ENCODE measurements at places on chromosomes 11 and 22. TPM values are rescaled to one million over a fixed set of nuclear protein-coding genes. Genes with fewer than 3 reads are reported as not detected.

GRCh38 chr11:107017104-107017432 lies 1.2 kb downstream of the GUCY1A2 start:
- DNase-seq: peak; percentile 46

GRCh38 chr11:45832811-45833441 lies 14.3 kb upstream of the CRY2 start:
- peak; percentile 21 for DNase-seq

GRCh38 chr11:96097844-96098421 lies 174.0 kb upstream of the MTMR2 start:
- no peak for DNase-seq

DNA sequence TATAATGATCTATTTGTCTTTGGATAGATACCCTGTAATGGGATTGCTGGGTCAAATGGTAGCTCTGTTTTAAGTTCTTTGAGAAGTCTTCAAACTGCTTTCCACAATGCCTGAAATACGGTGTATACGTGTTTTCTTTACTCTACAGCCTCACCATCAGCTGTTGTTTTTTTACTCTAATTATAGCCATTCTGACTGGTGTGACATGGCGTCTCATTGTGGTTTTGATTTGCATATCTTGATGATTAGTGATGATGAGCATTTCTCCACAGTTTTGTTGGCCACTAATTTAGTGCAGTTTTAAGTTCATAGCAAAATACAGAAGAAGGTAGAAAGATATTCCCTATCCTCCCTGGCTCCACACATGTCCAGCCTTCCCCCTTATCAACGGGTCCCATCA lies 26.3 kb upstream of the VPREB1 start:
- no peak for DNase-seq

DNA sequence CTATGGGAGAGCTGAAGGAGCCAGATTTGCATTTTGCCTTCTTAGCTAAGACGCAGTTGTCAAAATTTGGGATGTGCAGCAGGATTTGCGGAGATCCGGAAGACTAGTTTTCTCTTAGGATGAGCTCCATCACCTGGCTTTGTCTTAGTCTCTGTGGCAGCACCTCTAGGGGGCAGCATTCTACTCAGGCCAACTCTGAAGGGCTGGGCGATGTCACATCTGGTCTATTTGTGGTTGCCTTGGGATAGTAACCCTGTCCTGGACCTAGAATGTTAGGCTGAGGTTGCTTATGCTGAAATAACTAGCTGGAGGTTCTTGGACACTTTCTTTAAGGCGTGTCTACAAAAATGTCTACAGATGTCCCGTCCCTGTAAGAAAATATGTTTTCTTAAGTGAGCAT lies 116.2 kb downstream of the FAT3 start:
- peak; percentile 87 for DNase-seq

The MS4A15 gene
- 0.14 TPM for polyA plus RNA-seq

The KCTD14 gene
- 5.9 TPM for polyA plus RNA-seq

- no peak for DNase-seq
Observed at GRCh38 chr11:111463276-111463675, 48.9 kb downstream of the BTG4 start.

The HINFP gene
- polyA plus RNA-seq: 12.6 TPM

The BTG4 gene
- polyA plus RNA-seq: 0.21 TPM

DNA sequence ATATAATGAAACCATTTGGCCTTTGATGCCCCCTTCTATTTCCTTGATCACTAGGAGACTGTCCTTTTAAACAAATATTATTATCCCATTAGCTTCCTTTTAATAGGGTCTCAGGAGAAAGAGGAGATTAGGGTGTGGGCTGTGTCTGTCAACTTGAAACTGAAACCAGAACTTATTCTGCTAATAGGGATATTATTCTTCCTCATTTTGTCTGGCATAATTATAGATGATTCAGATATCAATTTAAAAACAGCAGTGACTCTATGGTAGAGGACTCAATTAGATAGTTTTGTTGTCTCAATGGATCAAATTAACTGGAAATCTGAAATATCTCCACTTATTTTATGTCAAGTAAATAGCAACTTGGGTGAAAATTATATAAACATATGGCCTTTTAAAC lies 584.9 kb upstream of the CCDC90B start:
- no peak for DNase-seq

DNA sequence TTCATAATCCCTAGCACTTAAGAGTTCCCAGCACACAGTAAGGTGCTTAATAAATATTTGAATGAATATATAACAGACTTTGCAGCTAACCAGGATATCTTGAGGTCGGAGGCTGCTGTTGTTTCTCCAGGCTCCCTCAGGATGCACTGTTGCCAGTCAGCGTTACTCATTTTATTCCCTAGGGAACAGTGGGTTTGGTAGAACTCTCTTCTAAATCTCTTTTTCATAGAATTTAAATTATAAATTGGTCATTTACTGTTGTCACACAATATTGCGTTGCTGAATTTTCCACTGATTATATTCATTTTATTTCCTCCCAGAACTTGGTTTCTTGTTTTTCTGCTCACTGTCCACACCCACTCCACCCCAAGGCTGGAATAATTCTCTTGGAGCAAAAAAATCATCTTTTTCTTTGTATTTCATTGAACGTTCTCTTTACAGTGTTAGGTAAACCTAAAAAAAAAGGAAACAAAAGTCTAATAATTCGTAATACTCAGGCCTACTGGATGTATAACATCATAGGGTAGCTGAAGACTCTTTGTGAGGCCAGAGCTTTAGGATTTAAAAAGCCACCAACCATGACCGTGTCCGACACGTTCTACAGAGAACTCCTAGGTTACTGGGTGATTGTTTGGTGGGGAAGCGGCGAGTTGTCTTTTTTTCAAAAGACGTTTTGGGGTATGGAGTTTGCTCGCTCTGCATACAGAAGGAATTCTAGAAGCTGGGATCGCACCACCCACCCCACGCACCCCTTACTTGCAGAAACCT lies 766 bp upstream of the CAPRIN1 start:
- DNase-seq: no peak

GRCh38 chr11:72581067-72581466 lies 93.2 kb downstream of the PDE2A start:
- DNase-seq: no peak

DNA sequence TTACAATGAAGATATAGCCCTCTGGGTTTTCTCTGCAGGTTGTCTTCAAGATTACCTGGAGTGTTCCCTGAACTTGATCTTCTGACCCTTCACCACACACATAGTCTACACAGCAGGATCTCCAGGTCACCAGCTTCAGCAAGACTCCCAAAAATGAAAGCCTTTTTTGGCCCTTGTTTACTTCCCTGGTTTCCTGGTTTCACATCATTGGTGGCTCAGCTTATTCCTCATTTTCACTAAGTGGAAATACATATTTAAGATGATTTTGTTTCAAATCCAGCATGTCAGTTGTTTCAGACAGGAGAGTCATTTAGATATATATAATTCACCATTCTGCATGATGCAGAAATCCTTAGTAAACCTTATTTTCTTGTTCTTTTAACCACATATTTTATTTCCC lies 41.6 kb upstream of the MPEG1 start:
- no peak for DNase-seq

The UPK3A gene
- 0.47 TPM for polyA plus RNA-seq

DNA sequence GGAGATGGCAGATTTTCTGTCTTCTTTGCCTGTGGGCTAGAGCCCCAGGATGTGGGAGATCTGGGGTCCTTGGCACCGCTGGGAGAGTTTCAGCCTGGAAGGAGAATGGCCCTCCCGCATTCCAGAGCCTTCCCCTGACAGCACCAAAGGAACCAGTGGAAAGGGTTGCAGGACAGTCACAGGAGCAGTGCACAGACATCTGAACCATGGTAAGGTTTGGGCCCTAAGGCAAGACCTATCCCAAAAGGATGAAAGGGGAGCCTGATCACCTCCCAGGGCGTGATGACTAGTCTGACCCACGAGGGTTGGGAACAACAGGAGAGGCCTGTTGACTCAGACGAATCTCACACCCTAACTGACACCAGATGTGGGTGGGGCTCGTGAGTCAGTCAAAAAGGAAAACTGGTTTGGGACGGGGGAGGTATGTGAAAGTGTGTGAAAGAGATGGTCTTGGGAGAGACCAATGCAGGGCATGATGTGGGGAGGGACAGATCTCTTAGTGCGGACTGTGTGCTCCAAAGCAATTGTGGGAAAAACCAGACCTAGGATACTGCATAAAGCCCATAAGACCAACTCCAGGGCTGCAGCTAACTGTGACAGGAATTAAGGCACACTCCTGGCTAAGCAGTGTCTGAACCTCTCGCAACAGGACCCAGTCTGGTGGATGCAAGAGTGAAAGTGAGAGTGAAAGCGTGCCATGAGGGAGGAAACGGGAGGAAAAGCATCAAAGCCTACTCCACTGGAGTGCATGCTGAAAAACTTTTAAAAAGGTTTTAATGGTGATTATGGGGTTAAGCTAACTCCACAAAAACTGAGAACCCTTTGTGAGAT lies 39.1 kb upstream of the GLYAT start:
- DNase-seq: no peak

The GDPD5 gene
- polyA plus RNA-seq: 1.7 TPM

- peak; percentile 39 for DNase-seq
Observed at GRCh38 chr11:130904380-130904779, 11.9 kb downstream of the SNX19 start.
